ENCODE measurements at places on chromosomes 16 and 17. TPM values are rescaled to one million over a fixed set of nuclear protein-coding genes. Genes with fewer than 3 reads are reported as not detected.

The HSBP1 gene
- 71.8 TPM for total RNA-seq

The TNP2 gene
- not detected for total RNA-seq

The AGRP gene
- not detected for total RNA-seq

The CCDC102A gene
- total RNA-seq: 7.1 TPM

The BTBD17 gene
- total RNA-seq: not detected

The HYDIN gene
- total RNA-seq: not detected

The ATXN7L3 gene
- 62.3 TPM for total RNA-seq

The IGF2BP1 gene
- total RNA-seq: 0.51 TPM

The NEUROD2 gene
- not detected for total RNA-seq

The TBX6 gene
- 2.5 TPM for total RNA-seq

The SLC6A2 gene
- not detected for total RNA-seq

The IL17C gene
- 0.31 TPM for total RNA-seq

The ABAT gene
- 5.1 TPM for total RNA-seq

The EEF2K gene
- total RNA-seq: 31.2 TPM

The B4GALNT2 gene
- total RNA-seq: not detected

The EPX gene
- total RNA-seq: not detected

The TMEM107 gene
- 35.9 TPM for total RNA-seq

The RCVRN gene
- not detected for total RNA-seq

The CETP gene
- total RNA-seq: not detected

The KCNJ2 gene
- not detected for total RNA-seq

The ADAM11 gene
- total RNA-seq: 0.07 TPM

All from activated CD8-positive, alpha-beta T cell treated with anti-CD3 and anti-CD28 coated beads for 36 hours (primary cell).